Caco-2 (cell line): ENCODE measurements at places on chromosomes 3 and 15.

GRCh38 chr3:55690726-55691125 lies 203.6 kb upstream of the WNT5A start:
- H3K4me1 ChIP-seq, result no peaks in the 10 kb centered on the region
- no peaks in the 10 kb centered on the region for H3K27me3 ChIP-seq
- no peak overlapping the region for H3K27ac ChIP-seq
- DNase-seq, result no peak
- no peak overlapping the region for H3K4me3 ChIP-seq
- H3K36me3 ChIP-seq, result no peaks in the 10 kb centered on the region

DNA sequence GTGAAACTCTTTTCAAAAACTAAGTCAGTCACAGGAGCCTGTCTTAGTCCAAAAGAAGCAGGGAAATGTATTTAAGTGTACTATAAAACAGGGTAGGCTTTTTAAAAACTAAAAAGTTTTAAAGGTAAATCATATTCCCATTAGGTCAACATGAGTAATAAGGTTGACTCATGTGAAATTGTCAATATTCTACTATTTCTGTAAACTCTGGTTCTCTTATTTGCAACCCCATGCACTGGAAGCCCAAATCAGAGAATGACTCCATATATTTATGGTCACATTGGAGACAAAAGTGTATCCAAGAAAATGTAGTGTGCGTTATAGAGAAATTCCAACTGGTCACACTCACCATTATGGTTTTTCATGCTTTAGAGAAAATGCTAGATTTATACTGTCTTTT lies 600.3 kb upstream of the TGFBR2 start:
- H3K4me1 ChIP-seq, result no peaks in the 10 kb centered on the region
- H3K27ac ChIP-seq, result no peak overlapping the region
- no peak for DNase-seq
- no peak overlapping the region for H3K4me3 ChIP-seq
- no peaks in the 10 kb centered on the region for H3K27me3 ChIP-seq
- no peaks in the 10 kb centered on the region for H3K36me3 ChIP-seq

- no peak overlapping the region for H3K27ac ChIP-seq
- no peaks in the 10 kb centered on the region; the same call in 1 of the 2 replicates for H3K36me3 ChIP-seq
- peaks cover 3% of the 10 kb centered on the region; the same call in 1 of the 2 replicates for H3K4me1 ChIP-seq
- H3K4me3 ChIP-seq, result no peak overlapping the region
These were observed 6.6 kb downstream of the DTWD1 start for GRCh38 chr15:49627407-49627877.

GRCh38 chr3:59758672-59759071 lies 708.8 kb upstream of the CFAP20DC start:
- no peak for DNase-seq
- H3K27me3 ChIP-seq, result no peaks in the 10 kb centered on the region; the same call in 1 of the 2 replicates
- H3K27ac ChIP-seq, result no peak overlapping the region
- no peaks in the 10 kb centered on the region for H3K36me3 ChIP-seq

DNA sequence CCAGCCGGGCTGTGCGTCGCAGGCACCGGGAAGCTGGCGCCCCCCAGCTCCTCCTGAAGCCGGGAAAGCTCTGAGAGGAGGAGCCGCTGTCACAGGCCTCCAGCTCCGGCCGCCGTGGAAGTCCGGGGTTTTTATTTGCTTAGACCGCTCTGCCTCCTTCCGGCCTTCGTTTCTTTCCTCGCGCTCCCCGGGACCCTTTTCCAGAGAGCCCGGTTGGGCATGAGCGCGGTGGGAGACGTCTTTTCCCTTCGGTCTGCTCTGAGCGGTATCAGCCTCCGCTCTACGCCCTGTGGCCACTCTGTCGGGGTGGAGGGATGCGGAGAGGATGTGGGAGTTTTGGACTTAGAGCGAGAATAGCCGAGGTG lies 559 bp downstream of the SENP5 start:
- no peak for DNase-seq
- no peaks in the 10 kb centered on the region for H3K4me1 ChIP-seq
- peak overlapping the region; percentile 99 for H3K4me3 ChIP-seq
- peak overlapping the region; percentile 81 for H3K27ac ChIP-seq
- no peaks in the 10 kb centered on the region for H3K27me3 ChIP-seq

DNA sequence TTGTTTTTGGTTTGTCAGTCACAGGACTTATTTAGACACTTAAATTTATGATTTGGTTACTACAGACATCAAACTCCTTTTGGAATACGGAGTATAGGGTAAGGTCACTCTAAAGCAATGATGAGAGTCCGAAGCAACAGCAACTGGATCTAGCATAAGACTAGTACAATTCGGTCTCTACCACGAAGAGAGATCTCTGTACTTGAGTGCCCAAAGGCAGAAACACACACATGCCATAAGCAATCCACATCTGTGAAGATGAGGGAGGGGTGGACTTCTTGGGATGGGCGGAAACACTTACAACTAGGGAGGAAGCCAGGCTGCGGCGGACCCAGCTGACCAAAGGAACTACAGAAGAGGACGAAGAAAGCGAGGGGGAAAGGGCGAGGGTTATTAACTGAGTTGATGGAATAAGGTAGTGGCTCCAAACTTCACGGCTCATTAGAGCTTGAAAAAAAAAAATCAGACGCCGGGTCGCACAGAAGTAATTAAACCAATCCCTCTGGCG lies 595 bp downstream of the DPH6 start:
- peak; percentile 39 for DNase-seq
- peak overlapping the region; percentile 96 for H3K27ac ChIP-seq
- H3K4me3 ChIP-seq, result peak overlapping the region; percentile 48
- peaks cover 6% of the 10 kb centered on the region; the same call in 1 of the 2 replicates for H3K4me1 ChIP-seq
- no peaks in the 10 kb centered on the region; the same call in 1 of the 2 replicates for H3K36me3 ChIP-seq
- no peaks in the 10 kb centered on the region for H3K27me3 ChIP-seq

GRCh38 chr3:73718326-73719110 lies 93.8 kb upstream of the PDZRN3 start:
- DNase-seq, result no peak
- H3K4me3 ChIP-seq, result no peak overlapping the region
- H3K27me3 ChIP-seq, result no peaks in the 10 kb centered on the region
- H3K27ac ChIP-seq, result no peak overlapping the region

GRCh38 chr15:97547381-97547780 lies 413.1 kb upstream of the ARRDC4 start:
- H3K36me3 ChIP-seq, result no peaks in the 10 kb centered on the region
- no peaks in the 10 kb centered on the region for H3K27me3 ChIP-seq
- DNase-seq, result no peak
- H3K27ac ChIP-seq, result no peak overlapping the region
- H3K4me3 ChIP-seq, result no peak overlapping the region

DNA sequence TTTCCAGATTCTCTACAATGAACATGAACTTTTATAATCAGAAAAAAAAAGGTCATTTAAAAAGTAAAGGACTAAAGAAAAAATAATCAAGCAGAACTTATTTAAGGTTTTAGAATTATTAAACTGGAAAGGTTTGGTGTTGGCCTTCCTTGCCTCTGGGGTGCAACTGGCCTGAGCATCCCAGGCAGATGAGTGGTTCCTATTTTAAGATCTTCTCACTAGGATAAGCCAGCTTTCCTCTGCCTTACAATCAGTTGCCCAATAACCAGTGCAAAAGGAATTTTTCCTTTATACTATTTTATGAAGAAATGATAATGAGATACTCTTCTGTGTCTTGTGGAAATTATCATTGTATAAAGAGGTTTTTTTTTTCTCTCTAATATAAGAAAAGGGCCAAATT lies 56.6 kb downstream of the SEC22A start:
- H3K4me3 ChIP-seq, result no peak overlapping the region
- DNase-seq, result no peak
- H3K27ac ChIP-seq, result no peak overlapping the region

GRCh38 chr3:46871222-46871621 lies 6.3 kb upstream of the PTH1R start:
- H3K4me1 ChIP-seq, result peaks cover 8% of the 10 kb centered on the region
- H3K4me3 ChIP-seq, result no peak overlapping the region
- no peaks in the 10 kb centered on the region for H3K36me3 ChIP-seq

DNA sequence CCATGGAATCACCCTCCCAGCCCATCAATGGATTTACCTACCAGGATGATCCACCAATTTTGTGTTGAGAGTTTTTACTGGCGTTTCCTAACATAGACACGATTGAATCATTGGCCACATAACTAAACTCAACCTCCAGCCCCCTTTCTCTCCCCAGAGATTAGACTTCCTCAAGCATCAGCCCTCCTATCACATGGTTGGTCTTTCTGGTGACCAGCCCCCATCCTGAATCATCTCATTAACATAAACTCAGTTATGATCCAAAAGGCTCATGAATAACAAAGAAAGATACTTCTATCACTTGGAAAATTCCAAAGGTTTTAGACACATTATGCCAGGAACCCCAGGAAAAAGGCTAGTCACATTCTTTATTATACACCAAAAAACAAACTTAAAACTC lies 21.2 kb downstream of the PRKAR2A start:
- H3K27me3 ChIP-seq, result no peaks in the 10 kb centered on the region
- no peak for DNase-seq
- no peak overlapping the region for H3K4me3 ChIP-seq

DNA sequence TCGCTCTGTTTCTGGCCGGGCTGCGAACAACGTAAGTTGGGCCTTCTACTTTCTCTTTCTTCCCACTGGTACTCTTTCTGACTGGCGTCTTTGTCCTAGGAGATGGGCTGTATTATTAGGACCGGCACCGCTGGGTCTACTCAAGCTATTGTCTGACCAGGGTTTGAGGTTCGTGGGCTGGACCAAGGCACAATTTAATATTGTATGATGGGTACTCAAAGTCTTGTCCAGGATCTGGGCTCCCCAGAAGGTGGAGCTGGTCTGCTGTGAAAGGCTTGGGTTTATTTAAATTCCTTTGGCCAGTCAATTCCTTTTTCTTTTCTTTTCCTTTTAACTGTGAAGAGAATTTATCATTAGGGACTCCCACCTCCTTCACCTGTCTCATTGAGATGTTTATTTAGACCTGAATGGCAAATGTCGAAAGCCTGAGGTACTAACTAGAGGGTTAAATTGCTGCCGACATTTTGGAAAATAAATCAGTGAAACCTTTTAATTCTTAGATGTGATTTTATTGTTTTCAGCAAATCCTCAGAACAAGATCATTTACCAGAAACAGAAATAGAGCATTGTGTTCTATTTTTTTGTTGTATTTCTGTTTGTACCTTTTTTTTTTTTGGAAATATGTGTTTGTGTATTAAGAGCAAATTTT lies 410 bp downstream of the LRRC49 start:
- H3K4me3 ChIP-seq, result peak overlapping the region; percentile 80
- no peaks in the 10 kb centered on the region for H3K36me3 ChIP-seq
- peak overlapping the region; percentile 93 for H3K27ac ChIP-seq
- no peaks in the 10 kb centered on the region; the same call in 1 of the 2 replicates for H3K4me1 ChIP-seq

DNA sequence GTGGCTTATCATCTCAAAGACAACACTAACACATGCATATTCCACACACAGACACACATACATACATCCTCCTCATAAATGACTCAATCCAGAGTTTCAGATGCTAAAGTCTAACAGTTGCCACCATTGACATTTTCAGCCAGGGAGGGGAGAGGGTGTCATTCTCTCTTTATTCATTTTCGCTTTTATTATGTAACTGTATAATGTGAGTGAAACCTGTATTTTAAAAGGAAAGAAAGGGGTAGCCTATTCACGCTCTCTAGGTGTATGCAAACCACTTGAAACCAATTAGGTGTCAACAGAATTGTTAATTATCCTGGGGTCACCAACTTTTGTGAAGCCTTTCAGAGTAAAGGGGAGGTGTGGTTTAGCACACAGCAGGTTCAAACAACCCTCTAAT lies 1282.9 kb downstream of the ROBO2 start:
- DNase-seq, result no peak
- H3K27ac ChIP-seq, result no peak overlapping the region
- H3K4me3 ChIP-seq, result no peak overlapping the region
- no peaks in the 10 kb centered on the region for H3K36me3 ChIP-seq
- H3K4me1 ChIP-seq, result 0 out of 2 replicates have a peak, but pooled peaks cover 1% of the 10 kb centered on the region
- no peaks in the 10 kb centered on the region for H3K27me3 ChIP-seq

DNA sequence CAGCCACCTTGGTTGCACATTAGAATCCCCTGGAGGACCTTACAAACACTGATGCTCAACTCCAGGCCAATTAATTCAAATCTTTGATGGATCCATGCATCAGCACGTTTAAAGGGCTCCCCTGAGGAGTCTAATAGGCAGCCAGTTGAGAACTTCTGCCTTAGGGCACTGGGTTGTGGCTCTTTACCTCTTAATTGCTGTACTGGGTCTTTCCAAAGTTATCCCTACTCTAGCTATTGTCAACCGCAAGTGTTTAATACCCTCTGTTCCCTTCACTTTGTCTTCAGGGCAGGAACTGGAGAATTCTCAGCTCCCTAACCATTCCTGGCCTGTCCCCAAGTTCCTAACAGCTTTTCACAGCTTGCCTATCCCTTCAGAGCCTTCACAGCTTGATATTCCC lies 15.0 kb upstream of the FAM174B start:
- no peak overlapping the region for H3K27ac ChIP-seq
- H3K4me1 ChIP-seq, result peaks cover 66% of the 10 kb centered on the region
- H3K4me3 ChIP-seq, result no peak overlapping the region
- H3K27me3 ChIP-seq, result no peaks in the 10 kb centered on the region
- no peak for DNase-seq
- H3K36me3 ChIP-seq, result no peaks in the 10 kb centered on the region

DNA sequence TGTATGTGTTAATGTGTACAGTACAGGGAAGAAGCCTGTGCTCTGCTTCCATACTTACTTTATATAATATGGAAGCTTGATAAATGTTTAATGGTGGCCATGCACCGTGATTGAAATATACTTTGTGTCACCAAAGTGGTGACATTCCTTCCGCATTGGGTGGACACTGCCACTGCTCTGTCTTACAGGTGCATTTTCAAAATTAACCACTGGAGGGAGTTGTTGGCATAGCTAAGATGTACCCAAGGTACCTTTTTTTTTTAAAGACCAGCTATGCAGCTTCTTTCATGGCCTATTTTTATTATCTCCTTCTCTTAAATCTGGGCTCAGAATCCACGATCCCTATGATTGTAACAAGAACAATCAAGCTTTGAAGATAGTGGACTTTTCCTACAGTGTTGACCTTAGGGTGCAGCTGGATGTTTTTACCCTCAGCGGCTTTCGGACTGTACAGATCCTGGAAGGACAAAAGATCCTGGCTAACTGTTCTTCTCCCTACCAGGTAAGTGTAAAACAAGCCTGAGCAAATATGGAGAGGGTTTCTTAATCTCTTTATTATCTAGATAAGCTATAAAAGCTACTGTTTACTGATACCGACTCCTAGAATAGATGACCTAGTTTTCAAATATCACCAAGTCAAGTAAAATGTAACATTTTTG lies 21.6 kb upstream of the PAK6 start:
- H3K27ac ChIP-seq, result no peak overlapping the region
- H3K27me3 ChIP-seq, result no peaks in the 10 kb centered on the region
- H3K4me3 ChIP-seq, result no peak overlapping the region
- no peaks in the 10 kb centered on the region for H3K4me1 ChIP-seq

GRCh38 chr15:58521293-58521991 lies 89.7 kb downstream of the LIPC start:
- no peaks in the 10 kb centered on the region; the same call in 1 of the 2 replicates for H3K36me3 ChIP-seq
- peak overlapping the region; percentile 78 for H3K27ac ChIP-seq
- no peaks in the 10 kb centered on the region for H3K27me3 ChIP-seq
- DNase-seq, result peak; percentile 76
- H3K4me1 ChIP-seq, result peaks cover 31% of the 10 kb centered on the region
- no peak overlapping the region for H3K4me3 ChIP-seq

GRCh38 chr3:128482175-128482574 lies 10.8 kb downstream of the GATA2 start:
- no peaks in the 10 kb centered on the region for H3K27me3 ChIP-seq
- no peak overlapping the region for H3K4me3 ChIP-seq
- no peak overlapping the region for H3K27ac ChIP-seq
- 0 out of 2 replicates have a peak, but pooled peaks cover 4% of the 10 kb centered on the region for H3K4me1 ChIP-seq
- no peak for DNase-seq
